ENCODE measurements at places on chromosomes 3 and 15.

GRCh38 chr3:11610044-11610671, 33.6 kb downstream of the VGLL4 start:
- DNase-seq = no peak

DNA sequence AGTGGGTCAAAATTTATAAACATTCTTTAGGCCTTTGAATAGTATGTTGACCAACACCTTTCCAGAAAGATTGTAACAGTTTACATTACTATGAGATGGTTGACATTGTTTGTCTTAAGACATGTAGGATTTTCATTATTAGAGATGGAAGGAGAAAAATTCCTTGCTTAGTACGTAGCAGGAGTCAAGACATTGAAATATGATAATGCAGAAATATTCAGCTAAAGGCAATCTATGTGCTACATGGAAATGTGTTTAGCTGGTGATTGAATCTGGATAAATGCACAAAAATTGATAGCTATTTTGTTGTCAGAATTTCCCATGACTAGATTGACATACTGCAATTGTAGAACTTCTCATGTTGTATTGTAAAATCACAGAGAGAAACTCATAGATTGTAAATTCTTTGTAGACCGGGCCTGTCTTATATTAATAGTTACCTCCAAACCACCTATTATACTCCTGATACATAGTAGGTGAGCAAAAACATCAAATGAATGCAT, 370.4 kb upstream of the CBLB start:
- no peak for DNase-seq

- no peak for DNase-seq
These were observed 113.8 kb upstream of the CCDC54 start for GRCh38 chr3:107263269-107264021.

- DNase-seq = no peak
These were observed 136.1 kb downstream of the ADAMTS17 start for GRCh38 chr15:100205549-100206295.

DNA sequence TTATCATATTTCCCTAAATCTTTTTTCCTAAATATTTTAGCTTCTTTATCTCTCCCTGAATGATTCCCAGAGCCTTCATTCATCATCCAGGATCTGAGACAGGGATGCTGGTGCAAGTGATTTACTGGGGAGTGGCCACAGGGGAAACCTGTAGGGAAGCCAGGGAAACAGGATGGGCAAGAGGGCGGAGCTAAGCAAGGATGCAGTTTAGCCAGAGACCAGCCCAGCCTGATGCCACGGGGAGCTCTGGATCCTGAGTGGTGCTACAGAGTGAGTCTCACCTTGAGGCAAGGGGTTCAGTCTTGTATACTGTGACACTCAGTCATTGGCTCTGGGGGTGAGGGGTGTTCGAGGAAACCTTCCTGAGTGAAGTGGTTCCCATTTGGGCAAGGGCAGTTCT, 39.7 kb upstream of the LRRFIP2 start:
- no peak for DNase-seq

DNA sequence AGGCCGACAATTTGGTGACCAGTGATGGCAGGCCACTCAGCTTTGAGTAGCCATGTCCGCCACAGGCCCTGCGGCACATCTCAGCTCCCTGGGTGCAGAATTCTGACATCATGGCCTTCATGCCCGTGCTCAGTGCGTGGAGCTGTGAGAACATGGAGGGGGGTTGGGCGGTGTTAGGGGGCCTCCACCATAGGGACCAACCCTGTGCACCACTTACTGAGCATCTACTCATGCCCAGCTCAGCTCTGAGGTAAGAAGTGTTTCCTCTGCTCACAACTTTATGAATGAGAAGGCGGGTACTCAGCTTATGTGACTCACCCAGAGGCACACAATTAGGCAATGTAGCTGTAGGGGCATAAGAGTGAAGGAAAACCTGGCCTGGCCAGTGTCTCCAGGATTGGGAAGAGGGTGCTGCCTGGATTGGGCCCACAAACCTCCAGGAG, 10.5 kb downstream of the ACOX2 start:
- no peak for DNase-seq

All from CD4-positive, alpha-beta T cell treated with Interleukin-17A for 1 hour (primary cell).